ENCODE measurements at places on chromosomes 2 and 18.

DNA sequence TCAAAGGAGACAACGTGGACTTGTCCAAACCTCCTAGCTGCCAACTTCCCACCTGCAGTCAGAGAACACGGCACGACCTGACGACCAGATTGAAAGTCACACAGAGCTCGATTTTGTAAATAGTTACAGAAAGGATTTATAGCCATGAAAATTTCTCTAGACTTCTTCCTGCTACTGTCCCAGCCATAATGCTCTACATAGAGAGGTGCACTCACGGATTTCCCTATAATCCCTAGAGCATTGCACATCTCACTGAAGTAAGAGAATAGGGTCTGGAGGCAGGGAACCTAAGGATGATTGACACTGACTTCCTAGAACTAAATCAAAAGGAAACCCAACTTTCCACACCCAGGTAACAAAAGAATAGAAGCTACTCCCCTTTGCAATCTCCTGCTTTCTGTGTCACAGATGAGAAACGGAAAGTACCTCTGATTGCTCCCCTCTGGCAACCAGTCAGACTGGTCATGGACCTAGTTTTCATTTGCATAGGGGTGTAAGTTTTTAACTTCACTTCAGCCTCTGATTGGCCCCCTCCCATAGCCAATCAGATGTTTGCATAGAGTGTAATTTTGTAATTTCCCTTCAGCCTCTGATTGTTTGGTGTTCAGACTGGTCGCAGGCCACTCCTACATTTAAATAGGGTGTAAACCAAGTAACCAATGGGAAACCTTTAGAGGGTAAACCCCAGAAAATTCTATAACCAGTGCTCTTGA, 58.6 kb upstream of the FBXO11 start:
- no peak for DNase-seq

DNA sequence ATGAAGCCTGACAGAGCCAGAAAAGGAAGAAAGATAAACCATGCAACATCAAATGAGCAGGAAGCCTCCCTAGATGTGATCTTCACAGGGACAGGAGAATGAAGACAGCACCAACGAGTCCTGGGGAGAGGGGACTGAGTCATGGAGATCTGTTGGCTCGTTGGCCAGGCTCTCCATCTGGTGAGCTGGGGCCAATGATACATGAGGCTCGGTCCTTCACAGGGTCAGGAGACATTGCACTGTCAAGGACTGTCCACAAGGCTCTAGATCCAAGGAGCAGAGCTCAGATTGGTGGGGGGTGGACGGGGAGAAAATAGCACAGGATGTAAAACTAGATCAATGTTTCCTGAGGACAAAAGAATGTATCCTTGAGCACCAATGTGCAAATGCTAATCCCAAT, 735 bp downstream of the CD207 start:
- no peak for DNase-seq

DNA sequence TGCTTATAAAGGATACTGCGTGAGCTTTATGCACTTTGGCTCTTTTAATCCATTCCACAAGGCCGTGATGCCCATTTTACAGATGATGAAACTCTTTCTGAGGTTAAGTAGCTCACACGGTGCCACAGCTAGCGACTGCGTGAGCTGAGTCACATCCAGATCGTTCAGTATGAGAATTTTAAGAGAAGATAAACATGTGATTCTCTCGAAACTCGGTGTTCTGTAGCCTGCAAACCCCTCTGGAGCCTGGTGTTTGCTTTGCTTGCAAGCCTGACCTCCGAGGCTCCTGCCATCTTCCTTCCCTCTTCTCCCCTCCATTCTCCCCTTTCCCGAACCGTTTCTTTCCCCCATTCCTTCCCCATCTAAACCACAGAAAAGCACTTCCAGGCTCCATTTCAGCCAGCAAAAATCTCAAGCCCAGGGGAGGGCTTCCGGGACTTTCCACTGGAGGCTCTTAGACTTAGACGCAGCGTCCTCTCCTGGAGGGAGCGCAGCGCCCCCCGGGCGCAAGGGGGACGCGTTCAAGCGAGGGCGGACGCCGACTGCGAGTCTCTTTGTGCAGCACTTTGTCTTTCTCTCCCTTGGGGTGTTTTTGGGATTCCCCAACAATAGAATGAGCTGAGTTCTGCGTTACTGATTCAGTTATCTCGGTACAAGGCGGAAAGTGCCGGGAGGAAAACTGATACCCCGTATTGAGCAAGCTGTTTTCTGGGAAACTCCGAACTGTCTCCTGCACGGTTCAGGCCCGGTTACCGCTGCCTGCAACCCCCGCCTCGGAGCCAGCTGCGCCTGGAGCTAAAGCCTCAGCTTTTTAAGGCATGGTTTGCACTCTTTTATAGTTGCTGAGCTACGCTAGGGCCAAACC, 38.0 kb downstream of the CYP1B1 start:
- DNase-seq = peak; percentile 48

GRCh38 chr2:233799716-233800115, 21.6 kb downstream of the MROH2A start:
- no peak for DNase-seq

GRCh38 chr2:149160701-149161217, 122.3 kb downstream of the LYPD6B start:
- peak; percentile 9 for DNase-seq

DNA sequence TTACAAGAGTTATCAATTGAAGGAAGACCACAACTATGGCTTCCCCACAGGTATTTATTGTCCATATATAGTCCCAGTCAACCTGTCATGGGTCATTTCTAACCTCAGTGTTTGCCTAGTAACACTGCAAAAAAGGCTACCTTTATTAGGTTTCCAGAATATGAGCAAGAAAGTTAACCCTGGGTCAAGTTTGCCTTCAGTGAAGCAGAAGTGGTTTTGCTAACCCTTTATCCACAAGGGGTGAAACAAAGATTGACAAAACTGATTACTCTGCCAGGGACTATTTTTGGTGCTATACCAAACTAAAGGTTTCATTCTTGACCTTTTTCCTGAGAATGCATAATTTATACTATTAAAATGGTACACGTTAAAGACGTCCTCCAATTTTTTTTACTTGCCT, 28.8 kb downstream of the SP100 start:
- no peak for DNase-seq

DNA sequence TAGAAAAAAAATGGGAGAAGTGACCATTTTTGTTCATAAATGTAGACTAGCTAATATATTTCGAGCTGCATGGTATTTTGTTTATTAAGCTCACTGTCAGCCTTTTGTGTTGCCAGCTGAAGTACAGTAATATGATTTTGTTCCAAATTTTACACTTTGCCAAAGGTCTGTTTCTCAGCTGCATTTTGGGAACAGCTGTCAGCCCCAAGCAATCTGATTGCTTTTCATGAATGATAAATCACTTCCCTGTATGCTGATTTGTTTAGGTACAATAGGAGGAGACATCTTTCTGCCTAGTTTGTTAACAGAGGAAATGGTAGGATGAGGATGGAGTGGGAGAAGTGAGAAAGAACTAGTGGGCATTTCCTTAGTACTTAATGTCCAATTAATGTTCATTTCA, 79.3 kb downstream of the NABP1 start:
- DNase-seq = no peak

DNA sequence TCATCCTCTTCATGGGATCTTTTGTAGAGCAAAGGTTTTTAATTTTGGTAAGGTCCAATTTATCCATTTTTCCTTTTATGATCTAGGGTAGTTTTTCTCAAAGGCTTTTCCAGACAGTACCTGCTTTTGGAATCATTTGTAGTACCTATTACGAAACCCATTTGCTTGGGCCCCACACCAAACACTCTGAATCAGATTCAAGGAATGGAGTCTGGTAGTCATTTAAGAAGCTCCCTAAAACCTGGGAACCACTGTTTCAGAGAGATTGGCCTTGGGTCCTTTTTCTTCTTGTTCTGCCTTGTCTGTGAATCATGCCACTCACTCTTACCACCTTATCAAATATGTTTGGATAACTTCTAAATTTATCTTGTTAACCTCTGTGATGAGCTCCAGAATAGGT, 40.3 kb downstream of the OSBPL6 start:
- no peak for DNase-seq

- DNase-seq = no peak
Measured at GRCh38 chr2:38214209-38214717, 138.3 kb upstream of the CYP1B1 start.

GRCh38 chr2:239019183-239019581, 171.3 kb downstream of the TWIST2 start:
- DNase-seq = no peak

- no peak for DNase-seq
Measured at GRCh38 chr18:62258093-62258492, 67.0 kb upstream of the TNFRSF11A start.

DNA sequence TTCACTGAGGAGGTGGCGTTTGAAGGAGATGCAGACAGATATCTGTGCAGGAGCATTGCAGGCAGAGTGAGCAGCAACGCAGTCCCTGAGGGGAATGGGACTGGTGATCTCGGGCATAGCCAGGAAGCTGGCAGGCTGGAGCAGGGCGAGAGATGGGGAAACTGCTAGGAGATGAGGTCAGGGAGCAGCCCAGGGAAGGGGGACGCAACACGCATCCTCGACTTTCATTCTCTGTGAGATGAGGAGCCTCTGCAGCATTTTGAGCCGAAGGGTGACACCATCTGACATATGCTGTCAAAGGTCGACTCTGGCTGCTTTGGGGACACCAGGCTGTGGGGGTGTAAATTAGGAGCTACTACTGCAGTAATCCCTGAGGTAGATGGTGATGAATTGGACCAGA, 4.3 kb upstream of the CHRNA1 start:
- DNase-seq = no peak

DNA sequence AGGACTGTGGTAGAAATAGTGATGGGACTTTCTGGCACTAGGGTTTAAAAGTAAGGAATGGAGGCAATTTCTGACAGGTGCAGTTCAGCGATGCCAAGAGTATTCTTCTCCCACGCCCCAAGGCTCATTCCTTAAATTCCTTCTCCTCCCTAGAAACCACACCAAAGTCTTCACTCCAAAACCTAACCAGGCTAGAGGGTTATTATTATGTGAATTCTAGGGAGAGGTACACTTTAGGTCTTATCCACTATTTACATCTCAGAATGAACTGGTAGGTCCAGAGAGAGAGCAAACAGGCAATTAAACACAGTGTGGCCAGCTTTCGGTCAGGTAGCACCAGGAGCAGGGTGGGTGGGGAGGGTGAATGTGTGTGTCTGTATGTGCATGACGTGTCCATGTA, 11.4 kb downstream of the IL1F10 start:
- no peak for DNase-seq

- no peak for DNase-seq
Measured at GRCh38 chr2:11340717-11341116, 3.7 kb downstream of the ROCK2 start.

- DNase-seq = no peak
Measured at GRCh38 chr2:231450548-231450989, 13.7 kb downstream of the NCL start.

DNA sequence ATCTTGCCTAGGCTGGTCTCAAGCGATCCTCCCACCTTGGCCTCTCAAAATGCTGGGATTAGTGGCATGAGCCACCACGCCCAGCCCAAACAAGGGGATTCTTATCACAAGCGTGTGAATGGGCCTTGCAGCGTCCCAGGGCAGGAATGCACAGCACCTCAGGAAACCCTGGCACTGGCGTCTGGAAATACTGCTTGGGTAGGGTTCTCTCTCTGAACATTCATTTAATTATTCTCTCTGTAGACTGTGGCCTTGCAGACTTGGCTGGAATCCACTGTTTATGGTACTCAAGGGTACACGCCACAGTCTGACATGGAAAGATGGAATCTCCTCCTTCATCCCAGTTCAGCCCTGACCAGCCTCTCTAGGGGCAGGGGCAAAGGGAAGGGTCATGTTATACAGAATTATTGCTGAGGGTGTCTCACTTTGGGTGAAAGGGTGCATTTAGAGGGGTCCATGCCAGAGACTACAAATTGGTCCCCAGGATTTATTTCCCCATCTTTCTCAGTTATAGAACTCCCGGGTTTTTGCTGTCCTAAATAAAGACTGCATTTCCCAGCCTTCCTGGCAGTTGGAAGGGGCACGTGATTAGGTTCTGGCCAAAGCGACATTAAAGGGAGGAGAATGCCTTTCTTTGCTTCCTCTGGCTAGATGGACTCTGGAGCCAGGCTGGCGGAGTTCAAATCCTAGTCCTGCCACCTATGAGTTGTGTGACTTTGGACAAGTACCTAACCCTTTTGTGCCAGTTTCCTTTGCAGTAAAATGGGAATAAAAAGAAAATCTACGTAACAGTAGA, 147.2 kb upstream of the HAAO start:
- no peak for DNase-seq

- DNase-seq = no peak
Measured at GRCh38 chr2:28717339-28717758, 34.3 kb upstream of the PPP1CB start.

- DNase-seq = no peak
Measured at GRCh38 chr2:190451561-190452176, 43.5 kb downstream of the MFSD6 start.

GRCh38 chr2:48540237-48540935, 10.4 kb downstream of the STON1 start:
- no peak for DNase-seq

GRCh38 chr2:230916218-230916617, 8.8 kb downstream of the GPR55 start:
- DNase-seq = no peak

DNA sequence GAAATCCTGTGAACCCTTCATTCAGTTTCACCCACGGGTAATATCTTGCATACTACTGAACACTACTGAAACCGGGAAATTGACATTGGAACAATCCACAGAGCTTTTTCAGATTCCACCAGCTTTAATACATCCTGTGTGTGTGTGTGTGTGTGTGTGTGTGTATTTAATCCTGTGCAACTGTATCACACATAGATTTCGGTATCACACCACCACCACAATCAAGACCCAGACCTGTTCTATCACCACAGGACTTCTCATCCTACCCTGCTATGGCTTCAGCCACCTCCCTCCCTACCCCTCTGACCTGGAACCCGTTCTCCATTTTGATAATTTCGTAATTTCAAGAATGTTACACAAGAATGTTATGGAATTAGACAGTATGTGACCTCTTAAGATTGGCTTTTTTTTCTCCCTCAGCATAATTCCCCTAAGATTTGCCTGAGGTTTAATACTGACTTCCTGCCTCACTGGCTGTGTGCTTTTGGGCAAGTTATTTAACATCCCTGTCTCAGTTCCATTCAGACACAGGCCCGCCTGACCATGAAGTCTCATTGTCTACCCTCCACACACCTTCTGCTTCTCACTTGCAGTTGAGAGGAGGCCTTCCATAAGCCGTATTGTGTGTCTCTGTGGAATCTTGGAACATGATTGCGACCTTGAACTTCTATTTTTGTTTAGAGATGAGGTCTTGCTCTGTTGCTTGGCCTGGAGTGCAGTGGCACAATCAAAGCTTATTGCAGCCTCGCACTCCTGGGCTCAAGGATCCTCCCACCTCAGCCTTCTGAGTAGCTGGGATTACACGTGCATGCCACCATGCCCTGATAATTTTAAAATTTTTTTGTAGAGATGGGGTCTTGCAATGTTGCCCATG, 14.4 kb upstream of the TMEM131 start:
- no peak for DNase-seq

GRCh38 chr2:136014411-136014810, 29.0 kb upstream of the DARS1 start:
- no peak for DNase-seq

- DNase-seq = no peak
Measured at GRCh38 chr2:206790311-206790935, 25.0 kb downstream of the FASTKD2 start.

GRCh38 chr2:151119374-151119773, 142.3 kb downstream of the RBM43 start:
- DNase-seq = no peak

GRCh38 chr2:64938607-64939285, 50.5 kb upstream of the SLC1A4 start:
- DNase-seq = no peak

All from activated naive CD4-positive, alpha-beta T cell treated with Interleukin-2 at 50 U/mL for 16 hours (primary cell).